Osteoblast (primary cell): ENCODE measurements at places on chromosomes 7 and 10. TPM values are rescaled to one million over a fixed set of nuclear protein-coding genes. Genes with fewer than 3 reads are reported as not detected.

TMEM120A gene
- 25.3 and 32.1 TPM in 2 replicates for total RNA-seq

- H3K27ac ChIP-seq, result no peak overlapping the region
- H3K27me3 ChIP-seq, result peaks cover 6% of the 10 kb centered on the region
- H3K4me1 ChIP-seq, result no peaks in the 10 kb centered on the region
- no peaks in the 10 kb centered on the region for H3K36me3 ChIP-seq
- H3K4me3 ChIP-seq, result no peak overlapping the region
- no peak for DNase-seq
Observed at GRCh38 chr7:23076772-23077171, 28.8 kb upstream of the KLHL7 start.

DNTT gene
- total RNA-seq, result not detected in 2 replicates

- peaks cover 18% of the 10 kb centered on the region for H3K4me1 ChIP-seq
- H3K4me3 ChIP-seq, result no peak overlapping the region
- DNase-seq, result no peak
- no peak overlapping the region for H3K27ac ChIP-seq
- no peaks in the 10 kb centered on the region for H3K36me3 ChIP-seq
Observed at GRCh38 chr7:43479042-43479441, 103.9 kb upstream of the STK17A start.

GRCh38 chr7:22945584-22945983 lies 68.3 kb downstream of the HYCC1 start:
- no peaks in the 10 kb centered on the region for H3K27me3 ChIP-seq
- DNase-seq, result no peak
- peak overlapping the region; percentile 34 for H3K27ac ChIP-seq
- no peak overlapping the region for H3K4me3 ChIP-seq
- H3K4me1 ChIP-seq, result peaks cover 11% of the 10 kb centered on the region

DNA sequence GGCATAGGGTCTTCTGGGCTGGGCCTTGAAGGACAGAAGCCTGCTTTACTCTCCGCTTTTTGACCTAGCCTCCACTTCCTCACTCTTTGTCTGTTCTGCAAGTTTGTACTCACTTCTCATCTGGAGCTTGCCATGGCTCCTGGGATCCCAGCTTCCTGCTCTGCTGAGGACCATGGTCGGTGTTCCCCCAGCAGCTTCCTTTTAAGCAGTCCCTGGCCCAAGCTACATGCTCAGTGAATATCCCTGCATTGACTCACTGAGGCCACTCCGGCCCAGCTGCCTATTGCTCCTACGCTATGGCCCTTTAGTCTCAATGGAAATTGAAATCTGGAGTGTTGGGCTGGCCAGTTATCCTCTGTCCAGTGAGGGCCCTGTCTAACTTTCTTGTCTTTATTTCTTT lies 427.7 kb downstream of the RPS24 start:
- peaks cover 28% of the 10 kb centered on the region for H3K4me1 ChIP-seq
- H3K27me3 ChIP-seq, result no peaks in the 10 kb centered on the region
- no peak overlapping the region for H3K27ac ChIP-seq
- no peak for DNase-seq
- H3K4me3 ChIP-seq, result no peak overlapping the region

DNA sequence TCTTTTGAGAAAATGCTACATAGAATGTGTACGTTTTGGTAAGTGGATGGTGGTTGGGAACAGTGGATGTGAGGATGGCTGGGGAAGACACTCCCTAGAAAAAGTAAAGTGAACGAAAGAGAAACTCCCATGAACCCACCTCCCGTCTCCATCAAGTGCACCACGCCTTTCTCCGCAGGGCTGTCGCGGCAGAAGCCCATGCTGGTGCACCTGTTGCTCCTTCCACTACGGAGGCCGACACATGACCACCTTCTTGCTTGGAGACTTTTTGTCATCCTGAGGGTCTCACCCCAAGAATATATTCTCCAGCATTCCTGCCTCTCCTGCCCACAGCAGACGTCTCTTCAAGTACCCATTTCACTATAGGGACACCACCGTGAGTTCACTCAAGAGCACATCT lies 630.4 kb upstream of the PFKP start:
- no peak for DNase-seq
- H3K36me3 ChIP-seq, result no peaks in the 10 kb centered on the region
- no peak overlapping the region for H3K27ac ChIP-seq
- no peaks in the 10 kb centered on the region for H3K27me3 ChIP-seq

DDC gene
- total RNA-seq, result not detected in 2 replicates

- H3K27me3 ChIP-seq, result no peaks in the 10 kb centered on the region
- H3K36me3 ChIP-seq, result no peaks in the 10 kb centered on the region
- no peak for DNase-seq
- H3K27ac ChIP-seq, result no peak overlapping the region
Observed at GRCh38 chr10:102185811-102186527, 33.8 kb downstream of the NOLC1 start.

DNA sequence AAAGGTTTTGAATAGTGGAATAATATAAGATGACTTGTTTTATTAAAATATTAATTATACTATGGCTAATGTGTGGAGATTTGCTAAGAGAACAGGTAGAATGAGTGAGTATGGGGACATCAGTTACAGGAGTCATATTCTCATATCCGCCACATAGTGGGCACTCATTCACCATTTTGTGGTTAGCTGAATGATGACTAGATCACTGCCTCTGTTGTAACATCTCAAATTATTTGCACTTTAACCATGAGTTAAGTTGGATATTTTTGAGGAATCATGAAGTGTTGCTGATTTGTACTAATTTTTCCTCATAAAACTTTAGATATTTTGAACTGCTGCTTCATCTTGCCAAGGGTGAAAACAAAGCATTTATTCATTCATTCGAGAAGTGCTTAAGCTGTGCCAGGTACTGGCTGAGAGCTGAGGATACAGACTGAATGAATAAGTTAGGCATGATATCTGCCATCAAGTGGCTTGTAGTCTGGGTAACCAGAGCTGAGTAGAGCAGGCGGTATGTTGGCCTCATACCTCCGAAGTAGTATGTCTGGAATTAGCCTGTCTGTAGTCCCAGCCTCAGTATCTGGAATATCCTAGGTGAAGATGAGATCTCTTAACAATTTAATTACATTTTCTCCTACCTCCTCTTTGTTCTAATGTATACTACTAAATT lies 100.5 kb downstream of the ZEB1 start:
- H3K4me1 ChIP-seq, result peaks cover 18% of the 10 kb centered on the region
- no peaks in the 10 kb centered on the region for H3K27me3 ChIP-seq
- H3K27ac ChIP-seq, result peak overlapping the region; percentile 46
- H3K36me3 ChIP-seq, result no peaks in the 10 kb centered on the region
- DNase-seq, result no peak
- no peak overlapping the region for H3K4me3 ChIP-seq

DNA sequence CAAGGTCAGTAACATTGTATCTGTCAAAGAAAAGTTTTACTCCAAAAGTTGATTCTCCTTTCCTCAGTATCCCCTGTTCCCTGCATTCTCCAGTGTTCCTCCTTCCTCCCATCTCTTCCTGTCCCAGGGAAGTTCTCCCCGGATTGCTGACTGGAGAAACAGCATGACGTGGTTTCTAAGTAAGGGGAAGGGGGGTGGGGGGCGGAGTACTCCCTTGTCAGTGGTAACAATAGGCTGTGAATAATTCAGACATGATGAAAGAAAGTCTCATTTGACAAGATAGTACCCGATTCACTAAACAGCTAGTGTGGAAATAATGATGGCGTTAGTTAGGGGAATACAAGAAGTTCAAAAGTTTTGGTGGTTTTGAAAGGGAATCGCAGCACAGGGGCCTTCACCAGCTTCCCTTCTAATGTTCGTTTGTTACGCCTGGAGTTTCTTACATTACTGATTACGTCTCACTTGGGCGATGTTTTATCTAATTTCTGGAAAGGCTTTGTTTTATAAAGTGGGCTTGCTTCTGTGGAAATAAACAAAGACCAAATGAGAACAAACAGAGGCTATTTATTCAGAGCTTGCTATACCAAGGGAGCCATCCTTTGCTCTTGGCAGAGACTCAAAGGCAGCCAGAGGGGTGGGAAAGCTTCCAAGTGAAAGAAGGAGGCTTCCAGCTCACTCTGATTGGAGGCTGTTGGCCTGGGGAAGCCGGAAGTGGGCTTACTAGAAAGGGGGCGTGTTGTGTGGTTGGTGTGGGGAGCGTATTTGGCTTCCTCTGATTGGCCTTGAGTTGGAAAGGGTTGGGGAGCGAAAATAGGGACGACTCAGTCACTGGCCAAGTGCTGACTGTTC lies 453.7 kb downstream of the SDK1 start:
- H3K27me3 ChIP-seq, result no peaks in the 10 kb centered on the region
- H3K4me3 ChIP-seq, result peak overlapping the region; percentile 46
- H3K36me3 ChIP-seq, result no peaks in the 10 kb centered on the region
- no peak for DNase-seq

- peak; percentile 79 for DNase-seq
- H3K27me3 ChIP-seq, result peaks cover 10% of the 10 kb centered on the region
- H3K27ac ChIP-seq, result no peak overlapping the region
- H3K4me1 ChIP-seq, result no peaks in the 10 kb centered on the region
- no peaks in the 10 kb centered on the region for H3K36me3 ChIP-seq
Observed at GRCh38 chr10:89837165-89838043, 136.0 kb downstream of the KIF20B start.

- no peaks in the 10 kb centered on the region for H3K36me3 ChIP-seq
- H3K4me1 ChIP-seq, result peaks cover 2% of the 10 kb centered on the region
- no peak overlapping the region for H3K4me3 ChIP-seq
- H3K27me3 ChIP-seq, result peaks cover 9% of the 10 kb centered on the region
Observed at GRCh38 chr7:106290319-106290718, 5.5 kb upstream of the NAMPT start.

ZNF438 gene
- 4.3 and 5.0 TPM in 2 replicates for total RNA-seq

- peaks cover 18% of the 10 kb centered on the region for H3K4me1 ChIP-seq
- DNase-seq, result peak; percentile 43
- H3K27me3 ChIP-seq, result no peaks in the 10 kb centered on the region
- no peaks in the 10 kb centered on the region for H3K36me3 ChIP-seq
- peak within 1 kb of the TSS; percentile 67 for H3K4me3 ChIP-seq
- H3K27ac ChIP-seq, result peak within 1 kb of the TSS; percentile 89
Observed at GRCh38 chr10:89301721-89302445, at the start of gene IFIT2. Gene IFIT2 (plus strand): TSS chr10:89302046. CDS start chr10:89302124, 78 bp downstream.

GRCh38 chr7:72038022-72038732 lies 374.0 kb downstream of the CALN1 start:
- no peaks in the 10 kb centered on the region for H3K27me3 ChIP-seq
- H3K4me3 ChIP-seq, result no peak overlapping the region
- no peaks in the 10 kb centered on the region for H3K36me3 ChIP-seq
- no peak for DNase-seq
- no peaks in the 10 kb centered on the region for H3K4me1 ChIP-seq

DNA sequence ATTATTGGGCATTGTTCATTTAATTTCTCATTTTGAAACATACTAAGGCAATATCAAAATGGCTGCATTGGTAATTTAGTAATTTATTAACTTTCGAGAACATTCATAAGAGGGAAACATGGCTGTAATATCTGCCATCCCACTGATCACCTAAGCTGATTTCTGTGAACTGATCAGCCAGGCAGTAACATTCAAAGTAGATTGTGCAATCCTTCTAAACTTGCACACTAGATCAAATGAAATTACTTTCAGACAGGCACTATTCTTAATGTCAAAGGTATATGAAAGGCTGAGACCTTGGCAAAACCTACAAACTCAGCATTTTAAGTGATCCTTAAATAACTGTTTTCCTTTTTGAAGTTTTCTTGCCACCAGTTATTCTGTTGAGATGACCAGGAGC lies 290.7 kb downstream of the CACNA2D1 start:
- DNase-seq, result no peak
- H3K36me3 ChIP-seq, result peaks cover 9% of the 10 kb centered on the region
- H3K4me3 ChIP-seq, result no peak overlapping the region
- H3K27me3 ChIP-seq, result no peaks in the 10 kb centered on the region
- H3K27ac ChIP-seq, result no peak overlapping the region
- H3K4me1 ChIP-seq, result peaks cover 10% of the 10 kb centered on the region

- no peaks in the 10 kb centered on the region for H3K27me3 ChIP-seq
- H3K36me3 ChIP-seq, result peaks cover 3% of the 10 kb centered on the region
- peaks cover 30% of the 10 kb centered on the region for H3K4me1 ChIP-seq
Observed at GRCh38 chr7:55569797-55570196, 2.5 kb downstream of the VOPP1 start.

GRCh38 chr7:126820925-126821324 lies 431.8 kb downstream of the GRM8 start:
- no peaks in the 10 kb centered on the region for H3K4me1 ChIP-seq
- H3K27ac ChIP-seq, result no peak overlapping the region
- no peak for DNase-seq
- H3K27me3 ChIP-seq, result no peaks in the 10 kb centered on the region
- no peak overlapping the region for H3K4me3 ChIP-seq
- H3K36me3 ChIP-seq, result no peaks in the 10 kb centered on the region

C10orf105 gene
- total RNA-seq, result under 0.01 TPM in 1 of 2 replicates, not detected in the other

LRRN3 gene
- 2.2 and 2.4 TPM in 2 replicates for total RNA-seq

ADAM8 gene
- total RNA-seq, result 1.2 and 2.2 TPM in 2 replicates

IQUB gene
- total RNA-seq, result 0.72 and 0.88 TPM in 2 replicates

DNA sequence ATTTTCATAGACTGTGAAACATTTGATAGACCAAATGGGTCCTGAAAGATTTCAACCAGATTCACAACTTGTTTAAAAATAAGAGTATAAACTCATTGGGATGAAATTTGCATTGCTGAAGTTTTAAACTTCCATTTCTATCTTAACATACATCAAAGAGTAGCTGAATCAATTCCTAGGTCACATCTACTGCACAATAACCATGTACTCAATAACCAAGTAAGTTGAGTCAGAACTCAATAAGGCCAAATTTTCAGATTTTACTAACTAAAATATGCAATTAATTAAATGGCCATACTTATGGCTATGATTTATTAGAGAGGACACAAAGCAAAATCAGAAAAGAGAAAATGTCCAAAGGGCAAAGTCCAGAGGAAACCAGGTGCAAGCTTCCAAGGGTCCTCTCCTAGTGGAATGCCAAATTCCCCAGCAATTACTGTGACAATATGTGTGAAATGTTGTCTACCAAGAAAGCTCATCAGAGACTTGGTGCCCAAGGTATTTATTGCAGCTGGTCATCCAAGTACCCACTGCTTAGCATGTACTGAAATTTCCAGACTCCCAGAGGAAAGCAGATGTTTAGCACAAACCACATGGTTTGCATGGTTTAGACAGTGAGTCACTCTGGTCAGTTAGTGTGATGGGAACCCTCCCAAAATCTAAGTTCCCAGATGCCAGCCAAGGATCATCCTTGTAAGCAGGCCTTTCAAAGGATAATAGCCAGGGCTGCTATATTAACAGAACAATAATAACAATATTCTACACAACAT lies 238.9 kb downstream of the IPMK start:
- peaks cover 31% of the 10 kb centered on the region for H3K4me1 ChIP-seq
- peak overlapping the region; percentile 13 for H3K27ac ChIP-seq
- peak; percentile 87 for DNase-seq
- H3K4me3 ChIP-seq, result no peak overlapping the region
- no peaks in the 10 kb centered on the region for H3K36me3 ChIP-seq
- no peaks in the 10 kb centered on the region for H3K27me3 ChIP-seq

GRCh38 chr7:141785706-141786552 lies 4.1 kb upstream of the TAS2R5 start:
- no peaks in the 10 kb centered on the region for H3K27me3 ChIP-seq
- H3K36me3 ChIP-seq, result no peaks in the 10 kb centered on the region
- DNase-seq, result peak; percentile 88

DNA sequence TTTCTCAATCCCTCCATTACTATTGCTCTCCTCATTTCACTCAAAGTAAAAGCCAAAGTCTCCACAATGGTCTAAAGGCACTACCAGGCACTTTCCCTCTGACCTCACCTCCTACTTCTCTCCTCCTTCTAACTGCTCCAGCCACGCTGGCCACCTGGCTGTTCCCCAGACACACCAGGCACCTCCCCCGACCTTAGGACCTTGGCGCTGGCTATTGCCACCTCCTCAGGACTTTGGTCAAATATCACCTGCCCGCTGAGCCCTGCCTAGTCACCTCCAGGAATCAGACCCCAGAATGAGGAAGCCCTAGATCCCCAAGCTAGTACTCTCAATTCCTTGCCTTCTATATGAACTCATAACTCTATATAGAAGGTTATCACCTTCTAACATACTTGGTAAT lies 66.2 kb upstream of the STEAP1B start:
- H3K36me3 ChIP-seq, result peaks cover 5% of the 10 kb centered on the region
- no peaks in the 10 kb centered on the region for H3K27me3 ChIP-seq
- H3K27ac ChIP-seq, result peak overlapping the region; percentile 96
- peak overlapping the region; percentile 16 for H3K4me3 ChIP-seq
